ENCODE measurements at places on chromosomes 13 and 19.

DNA sequence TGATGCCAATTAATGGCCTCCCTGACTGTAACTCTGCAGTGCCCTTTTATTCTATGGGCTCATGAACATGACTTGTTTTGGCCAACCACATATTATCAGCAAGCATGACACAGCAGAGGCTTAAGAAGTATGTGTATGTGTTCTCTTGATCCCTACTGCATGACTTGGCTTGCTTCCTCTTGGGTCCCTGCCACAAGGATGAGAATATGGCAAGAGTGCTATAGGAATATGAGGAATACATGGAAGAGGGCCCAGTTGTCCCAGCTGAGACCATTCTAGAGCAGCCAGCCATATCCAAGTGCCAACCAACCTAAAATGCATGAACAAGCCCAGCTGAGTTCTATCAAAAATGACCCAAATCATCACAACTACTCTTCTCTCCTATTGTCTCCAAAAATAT is 576.7 kb upstream of the PCDH9 start:
- DNase-seq = no peak

GRCh38 chr13:49652355-49653305 is 24.3 kb downstream of the ARL11 start:
- DNase-seq = no peak

- DNase-seq = peak; percentile 27
Measured at GRCh38 chr19:39671739-39672363, 16.1 kb downstream of the LGALS16 start.

DNA sequence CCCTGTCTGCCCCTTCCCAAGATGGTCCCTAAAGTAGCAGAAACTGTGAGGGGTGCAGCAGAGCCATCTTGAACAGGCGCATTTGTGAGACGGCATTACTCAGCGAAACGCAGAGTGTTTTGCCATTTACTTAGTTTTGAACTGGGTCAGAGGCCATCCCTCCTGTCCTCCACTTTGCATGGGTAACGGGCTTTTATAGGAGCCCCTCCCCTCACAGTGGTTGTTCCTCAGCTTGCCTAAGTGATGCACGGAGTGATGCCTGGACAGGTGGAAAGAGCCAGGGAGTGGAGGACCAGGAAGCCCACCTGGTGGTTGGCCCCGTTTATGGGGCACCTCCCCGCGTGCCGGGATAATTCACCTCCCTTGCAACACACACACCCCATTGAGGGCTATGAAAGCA is 68.0 kb upstream of the C1QTNF9 start:
- no peak for DNase-seq

DNA sequence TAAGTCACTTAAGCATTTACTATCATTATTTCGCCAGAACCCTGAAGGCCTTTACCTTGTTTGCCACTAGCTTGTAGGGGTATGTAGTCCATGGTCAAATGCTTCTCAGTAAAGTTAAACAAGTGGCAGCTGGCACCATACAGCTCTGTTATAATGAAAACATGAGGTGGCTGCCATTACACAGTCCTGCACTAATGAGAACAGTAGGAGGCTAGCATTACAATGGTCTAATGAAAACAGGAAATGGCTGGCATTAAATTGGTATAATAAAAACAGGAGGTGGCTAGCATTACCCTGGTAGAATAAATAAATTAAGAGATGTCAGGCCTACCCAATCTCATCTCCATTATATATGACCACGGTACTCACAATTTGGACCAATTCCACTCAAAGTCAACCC is 107.5 kb downstream of the PCDH17 start:
- DNase-seq = no peak

DNA sequence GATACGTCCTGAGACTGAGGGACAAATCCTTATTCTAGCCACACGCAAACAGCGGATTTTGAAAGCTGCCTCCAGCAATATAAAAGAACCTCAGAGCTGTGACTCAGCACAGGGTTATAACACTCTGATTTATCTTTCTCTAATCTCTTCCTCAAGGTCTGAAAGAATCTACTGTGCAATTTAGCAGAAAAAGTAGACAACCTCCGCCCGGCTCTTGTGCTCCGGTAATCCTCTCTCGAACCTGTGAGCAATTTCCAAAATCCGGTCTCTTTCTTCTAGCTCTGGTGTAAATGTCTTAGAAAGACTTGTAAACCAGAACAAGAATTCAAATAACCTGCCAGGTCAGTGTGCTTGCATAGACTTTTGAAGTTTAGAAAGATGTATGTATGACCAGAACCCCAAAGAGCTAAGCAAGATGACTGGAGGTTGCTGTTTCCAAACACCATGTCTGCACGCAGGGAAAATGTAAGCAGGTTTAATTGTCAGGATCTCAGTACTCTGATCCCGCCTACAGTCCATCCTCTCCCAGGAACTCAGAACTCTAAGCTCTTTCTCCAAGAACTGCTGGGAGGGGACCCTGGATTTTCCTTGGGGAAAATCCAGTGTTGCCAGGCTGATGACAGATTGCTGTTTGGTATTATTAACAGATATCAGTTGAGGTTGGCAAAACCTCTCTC is 338.1 kb downstream of the RFC3 start:
- no peak for DNase-seq

DNA sequence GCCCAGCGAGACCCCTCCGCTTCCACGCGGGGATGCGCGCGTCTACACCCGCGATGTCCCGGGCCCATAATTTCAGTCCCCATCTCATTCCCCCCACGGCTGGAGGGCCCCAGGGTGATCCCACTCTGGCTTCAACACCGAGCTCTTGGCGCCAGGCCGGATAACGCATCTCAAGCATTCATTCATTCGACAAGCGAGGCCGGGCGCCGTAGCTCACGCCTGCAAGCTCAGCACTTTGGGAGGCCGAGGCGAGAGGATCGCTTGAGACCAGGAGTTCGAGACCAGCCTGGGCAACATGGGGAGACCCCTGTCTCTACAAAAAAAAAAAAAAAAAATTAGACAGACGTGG is 5.9 kb downstream of the ANGPTL6 start:
- no peak for DNase-seq

DNA sequence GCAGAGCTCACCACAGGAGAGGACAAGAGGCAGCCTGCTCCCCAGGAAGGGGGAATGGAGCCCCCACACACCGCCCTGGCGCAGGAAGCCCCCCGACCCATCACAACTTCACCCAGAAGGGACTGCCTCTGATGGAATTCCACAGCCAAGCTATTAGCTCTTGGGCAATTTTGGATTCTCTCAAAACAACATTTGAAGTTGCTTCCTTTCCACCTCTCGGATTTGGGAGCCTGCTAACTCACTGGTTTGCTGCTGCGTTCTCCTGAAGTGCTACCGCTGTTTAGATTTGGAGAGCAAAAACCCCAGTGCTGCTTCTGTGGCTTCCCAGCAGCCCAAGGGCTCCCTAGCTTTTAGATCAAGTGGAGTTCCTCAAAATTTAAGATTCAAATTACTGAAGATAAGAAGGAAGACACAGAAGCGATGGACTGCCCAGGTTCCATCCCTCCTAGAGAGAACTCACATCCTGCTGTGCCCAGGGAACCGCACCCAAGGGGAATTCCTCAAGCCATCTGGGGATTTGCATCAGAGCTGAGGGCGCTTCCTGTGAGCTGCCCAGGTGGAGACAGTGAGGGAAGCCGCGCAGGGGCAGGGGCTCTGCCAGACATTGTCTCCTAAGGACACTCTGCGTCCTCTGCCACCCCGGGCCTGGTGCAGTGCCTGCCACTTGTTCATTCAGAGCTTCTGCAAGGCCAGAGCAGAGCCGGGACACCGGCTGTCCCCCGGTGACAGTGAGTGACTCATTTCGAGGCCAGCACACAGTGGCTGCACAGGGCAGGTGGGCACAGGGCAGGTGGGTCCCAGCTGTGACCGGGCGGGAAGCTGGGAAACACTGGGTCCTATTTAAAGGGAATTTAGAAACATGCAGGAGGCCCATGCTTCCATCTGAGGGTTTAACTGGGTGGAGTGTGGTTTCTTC is 45.5 kb downstream of the COL4A1 start:
- DNase-seq = no peak

GRCh38 chr13:30675717-30676116 is 58.0 kb downstream of the USPL1 start:
- DNase-seq = no peak

DNA sequence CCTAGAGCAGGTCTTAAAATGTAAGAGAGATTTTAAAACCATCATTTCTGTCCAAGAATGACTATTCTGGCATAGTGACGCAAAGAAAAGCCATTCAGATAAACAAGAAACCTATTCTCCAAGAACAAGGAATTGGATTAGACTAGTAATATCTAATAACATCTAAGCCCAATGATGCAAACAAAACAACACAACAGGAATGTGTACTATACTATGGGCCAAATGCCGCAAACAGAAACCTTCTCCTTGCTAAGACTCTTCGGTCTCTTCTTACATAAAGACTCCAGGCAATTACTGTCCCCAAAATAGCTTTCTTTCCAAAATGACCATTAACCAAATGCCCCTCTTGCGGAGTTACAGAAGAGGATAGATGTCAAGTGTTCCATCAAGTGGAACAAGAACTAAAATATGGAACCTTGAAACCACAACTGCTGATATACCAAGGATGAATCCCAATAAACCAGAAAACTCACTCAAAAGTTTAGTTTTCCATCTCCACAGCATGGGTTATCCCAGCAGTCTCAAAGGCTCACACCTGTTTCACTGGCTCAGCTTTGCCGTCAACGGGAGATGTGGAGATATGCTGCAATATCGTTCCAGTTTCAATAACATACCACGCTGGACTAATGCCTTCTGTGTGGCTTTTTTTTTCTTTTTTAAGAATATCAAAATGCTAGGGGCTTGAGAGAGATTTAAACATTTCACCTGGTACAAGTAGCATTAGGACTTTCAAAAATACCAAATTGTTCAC is 76.2 kb downstream of the FOXO1 start:
- no peak for DNase-seq

GRCh38 chr13:26961890-26962615 is 201.5 kb upstream of the GPR12 start:
- DNase-seq = no peak

- DNase-seq = no peak
Measured at GRCh38 chr13:36130552-36131221, 495 bp downstream of the DCLK1 start.

DNA sequence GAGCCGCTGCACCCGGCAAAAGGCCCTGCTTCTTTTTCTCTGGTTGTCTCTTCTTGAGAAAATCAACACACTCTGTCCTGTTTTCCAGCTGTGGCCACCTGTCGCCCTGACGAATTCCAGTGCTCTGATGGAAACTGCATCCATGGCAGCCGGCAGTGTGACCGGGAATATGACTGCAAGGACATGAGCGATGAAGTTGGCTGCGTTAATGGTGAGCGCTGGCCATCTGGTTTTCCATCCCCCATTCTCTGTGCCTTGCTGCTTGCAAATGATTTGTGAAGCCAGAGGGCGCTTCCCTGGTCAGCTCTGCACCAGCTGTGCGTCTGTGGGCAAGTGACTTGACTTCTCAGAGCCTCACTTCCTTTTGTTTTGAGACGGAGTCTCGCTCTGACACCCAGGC is 17.2 kb downstream of the LDLR start:
- DNase-seq = no peak

DNA sequence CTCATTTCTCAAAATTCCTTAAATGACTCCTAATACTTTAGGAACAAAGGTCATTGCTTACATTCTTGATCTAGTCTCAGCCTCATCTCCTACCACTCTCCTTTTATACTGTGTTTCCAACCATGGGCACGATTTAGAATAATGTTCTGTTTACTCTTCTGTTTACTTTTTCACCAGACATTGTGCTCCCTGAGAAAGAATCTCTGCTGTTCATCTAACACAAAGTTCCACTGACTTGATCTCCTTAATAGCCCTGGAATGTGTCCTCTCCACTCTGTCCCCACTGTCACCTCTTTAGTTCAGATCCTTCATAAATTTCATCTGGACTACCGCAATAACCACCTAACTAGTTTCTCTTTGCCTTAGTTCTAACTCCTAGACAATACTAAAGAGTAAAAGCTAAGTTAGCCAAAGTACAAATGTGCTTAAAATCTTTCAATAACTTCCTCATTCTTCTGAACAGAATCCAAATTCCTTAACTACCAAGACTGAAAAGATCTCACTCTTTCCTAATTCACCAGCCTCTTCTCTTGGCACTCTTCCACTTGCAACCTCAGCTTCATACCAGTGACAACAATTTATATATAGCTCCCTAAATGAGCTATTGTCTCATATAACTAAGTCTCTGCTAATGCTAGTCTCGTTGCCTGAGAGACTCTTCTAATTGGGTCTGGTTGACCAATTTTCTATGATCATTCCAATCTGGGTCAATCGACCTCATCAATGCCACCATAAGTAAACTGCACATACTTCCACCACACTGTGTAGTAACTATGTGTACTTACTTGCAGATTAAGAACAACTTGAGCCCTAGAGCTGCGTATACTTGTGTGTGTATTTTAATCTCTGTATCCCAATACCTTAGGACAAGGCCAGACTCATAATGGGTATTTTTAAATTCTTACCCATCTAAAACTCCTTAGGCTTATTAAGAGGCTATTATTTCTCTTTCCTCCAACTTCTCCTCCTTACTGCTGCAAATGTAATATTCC is 179.9 kb downstream of the VWA8 start:
- no peak for DNase-seq

DNA sequence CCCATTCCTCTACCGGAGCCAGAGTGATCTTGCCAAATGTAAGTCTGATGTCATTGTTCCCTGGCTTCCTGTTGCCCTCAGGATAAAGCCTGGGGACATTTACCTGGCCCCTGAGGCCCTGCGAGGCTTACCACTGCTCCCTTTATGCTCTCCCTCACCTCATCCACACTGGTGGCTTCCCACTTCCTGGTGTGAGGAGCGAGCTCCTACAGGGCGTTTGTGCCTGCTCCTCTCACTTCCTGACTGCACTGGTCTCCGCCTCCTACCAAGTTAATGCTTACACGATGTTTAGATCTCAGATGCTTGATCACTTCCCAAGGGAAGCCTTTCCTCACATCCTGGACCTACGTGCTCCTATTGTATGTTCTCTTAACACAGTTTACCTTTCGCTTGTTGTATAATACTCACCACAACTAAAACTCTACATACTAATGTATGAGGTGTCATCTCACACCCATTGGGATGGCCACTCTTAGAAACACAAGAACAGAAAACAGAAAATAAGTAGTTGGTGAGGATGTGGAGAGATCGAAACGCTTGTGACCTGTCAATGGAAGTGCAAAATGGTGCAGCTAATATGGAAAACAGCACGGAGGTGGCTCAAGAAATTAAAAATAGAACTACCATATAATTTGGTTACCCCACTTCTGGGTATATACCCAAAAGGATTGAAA is 177.6 kb downstream of the SHISA2 start:
- DNase-seq = no peak

- DNase-seq = no peak
Measured at GRCh38 chr13:95787356-95788099, 110.6 kb downstream of the DNAJC3 start.

- DNase-seq = no peak
Measured at GRCh38 chr19:28618504-28618903, 594.4 kb downstream of the UQCRFS1 start.

DNA sequence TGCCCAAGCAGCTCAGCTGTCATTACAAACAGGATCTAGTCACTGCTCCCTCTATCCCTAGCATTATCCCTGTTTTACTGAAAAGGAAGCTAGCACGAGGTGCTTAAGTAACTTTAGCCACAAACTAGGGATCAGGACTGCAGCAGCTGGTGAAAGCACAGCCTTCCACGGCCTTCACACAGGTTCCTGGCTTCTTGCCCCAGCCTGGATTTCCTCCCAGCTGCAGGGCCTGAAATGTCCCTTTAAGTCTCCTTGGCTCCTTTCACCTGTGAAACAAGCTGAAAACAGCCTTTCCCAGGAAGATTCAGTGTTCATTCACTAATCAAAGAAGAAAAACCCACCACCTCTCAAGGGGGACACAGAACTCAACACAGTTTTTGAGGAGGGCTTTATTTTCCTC is 754.5 kb downstream of the DIAPH3 start:
- DNase-seq = no peak

Measured in activated T-cell treated with anti-CD3 and anti-CD28 coated beads for 4 hours (primary cell).